ENCODE measurements at places on chromosomes 13 and 19. TPM values are rescaled to one million over a fixed set of nuclear protein-coding genes. Genes with fewer than 3 reads are reported as not detected.

DNA sequence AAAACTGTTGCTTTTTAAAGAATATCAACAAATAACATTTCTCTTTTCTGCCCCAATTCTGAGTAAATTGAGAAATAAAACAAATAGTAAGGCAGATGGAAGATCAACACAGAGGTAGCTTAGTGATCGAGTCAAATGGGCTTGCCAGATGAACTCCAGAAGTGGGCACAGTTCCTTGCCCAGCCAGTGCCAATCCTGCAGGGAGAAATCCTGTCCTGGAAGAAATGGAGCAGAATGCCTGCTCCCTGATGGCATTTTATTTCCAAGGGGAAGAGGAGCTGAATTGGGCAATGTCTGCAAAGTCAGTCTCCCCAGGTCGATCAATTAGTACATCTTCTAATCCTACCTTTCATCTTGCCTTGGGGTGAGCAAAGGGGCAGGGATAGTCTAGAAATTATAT, 225.3 kb downstream of the NHLRC3 start:
- DNase-seq = no peak

GRCh38 chr13:45931211-45931610, 79.7 kb upstream of the SIAH3 start:
- no peak for DNase-seq

- DNase-seq = no peak
Measured at GRCh38 chr19:2261438-2262172, 5.4 kb upstream of the JSRP1 start.

DNA sequence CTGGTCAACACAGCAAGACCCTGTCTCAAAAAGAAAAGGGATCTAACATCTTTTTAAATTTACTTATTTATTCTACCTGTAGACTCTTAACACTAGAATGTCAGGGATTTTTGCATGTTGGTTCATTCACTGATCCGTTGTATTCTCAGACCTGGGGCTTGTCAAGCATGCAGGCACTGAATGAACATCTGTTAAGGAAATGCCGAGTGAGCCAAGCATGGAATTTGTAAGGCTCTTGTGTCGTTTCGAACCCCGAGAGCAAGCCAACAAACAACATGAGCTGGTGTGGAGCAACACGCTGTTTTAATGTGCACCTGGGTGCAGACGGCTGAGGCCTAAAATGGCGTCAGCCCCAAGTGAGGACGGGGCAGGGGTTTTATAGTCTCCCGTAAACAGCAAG, 10.0 kb upstream of the OR1M1 start:
- DNase-seq = no peak

GRCh38 chr19:43798546-43799409, 3.5 kb downstream of the LYPD5 start:
- DNase-seq = peak; percentile 50

DNA sequence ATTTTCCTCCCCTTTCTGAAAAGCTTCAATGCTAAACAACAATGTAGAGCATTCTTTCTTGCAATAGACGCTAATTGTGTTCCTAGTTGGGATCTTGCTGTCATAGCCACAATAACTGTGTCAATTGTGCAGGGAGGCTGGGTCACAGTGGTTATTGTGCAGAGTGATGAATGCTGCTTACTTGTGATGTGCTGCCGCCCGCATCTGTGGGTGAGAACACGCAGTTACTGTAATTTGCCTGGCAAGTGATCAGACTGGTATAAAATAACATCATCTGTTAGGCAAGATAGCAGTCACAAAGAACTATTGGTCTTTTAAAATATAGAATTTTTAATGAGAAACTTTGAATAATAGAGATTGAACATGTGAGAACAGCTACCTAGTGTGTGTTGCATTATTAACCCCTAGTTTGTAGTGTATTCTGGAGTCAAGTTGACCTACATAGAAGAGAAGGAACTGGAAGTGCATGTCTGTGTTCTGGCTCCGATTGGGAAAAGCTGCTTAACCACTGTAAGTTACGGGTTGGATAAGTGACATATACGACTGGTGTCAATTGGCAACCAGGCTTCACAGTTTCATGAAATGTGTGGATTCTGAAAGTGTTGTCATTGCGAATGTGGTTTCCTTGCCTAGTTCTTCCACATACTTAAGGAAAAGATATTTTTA, 43.6 kb downstream of the SLAIN1 start:
- DNase-seq = no peak

- DNase-seq = no peak
Measured at GRCh38 chr19:42272535-42272897, 3.5 kb downstream of the CIC start.

- DNase-seq = no peak
Measured at GRCh38 chr19:52660981-52661380, 22.8 kb upstream of the ZNF83 start.

- DNase-seq = no peak
Measured at GRCh38 chr19:51695088-51695487, 2.0 kb downstream of the SPACA6 start.

DNA sequence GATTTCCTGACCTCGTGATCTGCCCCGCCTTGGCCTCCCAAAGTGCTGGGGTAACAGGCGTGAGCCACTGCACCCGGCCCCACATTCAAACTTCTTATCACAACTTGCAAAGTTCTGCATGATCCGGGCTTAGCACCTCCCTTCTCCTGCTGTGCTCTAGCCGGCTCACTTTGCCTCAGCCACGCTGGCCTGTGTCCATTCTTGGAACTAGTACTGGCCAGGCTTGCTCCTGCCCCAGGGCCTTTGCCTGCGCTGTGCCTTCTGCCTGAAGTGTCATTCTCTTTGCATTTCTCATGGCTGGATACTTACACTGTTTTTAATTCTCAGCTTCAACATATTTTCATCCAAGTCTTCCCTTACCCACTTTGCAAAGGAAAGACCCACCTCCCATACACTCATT, 29.9 kb downstream of the CACNG6 start:
- no peak for DNase-seq

GRCh38 chr13:59504407-59504806, 659.3 kb downstream of the DIAPH3 start:
- no peak for DNase-seq

- DNase-seq = no peak
Measured at GRCh38 chr13:31827707-31828106, 88.4 kb downstream of the RXFP2 start.

PSPN gene
- 0.78 TPM for polyA plus RNA-seq

ZNF579 gene
- 9.2 TPM for polyA plus RNA-seq

DPF1 gene
- polyA plus RNA-seq = 3.2 TPM

MEGF8 gene
- 28.2 TPM for polyA plus RNA-seq

TBXA2R gene
- 1.6 TPM for polyA plus RNA-seq

INSR gene
- 16.1 TPM for polyA plus RNA-seq
